A375 (cell line): ENCODE measurements at places on chromosomes 3 and 15. TPM values are rescaled to one million over a fixed set of nuclear protein-coding genes. Genes with fewer than 3 reads are reported as not detected.

Gene VGLL3
- 0.64 TPM in 2 replicates for total RNA-seq

Gene ABI3BP
- 0.98 and 2.6 TPM in 2 replicates for total RNA-seq

Gene SENP5
- 27.7 and 32.8 TPM in 2 replicates for total RNA-seq

Gene HDGFL3
- total RNA-seq = 49.9 and 90.2 TPM in 2 replicates

Gene ALDH1A3
- total RNA-seq = 1,774 and 2,025 TPM in 2 replicates

Gene CHRNA5
- 2.8 and 8.1 TPM in 2 replicates for total RNA-seq

Gene SEMA5B
- not detected in 2 replicates for total RNA-seq

Gene PYGO1
- total RNA-seq = 3.0 and 4.8 TPM in 2 replicates

Gene CTDSPL
- total RNA-seq = 7.0 and 7.5 TPM in 2 replicates

Gene CILP
- not detected in 2 replicates for total RNA-seq

Gene RAP2B
- total RNA-seq = 8.1 and 8.4 TPM in 2 replicates

Gene CHST2
- 1.2 and 1.6 TPM in 2 replicates for total RNA-seq

Gene ROBO2
- 1.4 and 2.7 TPM in 2 replicates for total RNA-seq

Gene SI
- total RNA-seq = not detected in 2 replicates

Gene PRR20G
- total RNA-seq = not detected in 2 replicates

Gene RETNLB
- not detected in 2 replicates for total RNA-seq

Gene NCK1
- total RNA-seq = 20.3 and 20.7 TPM in 2 replicates

Gene CTXN2
- not detected in 2 replicates for total RNA-seq

Gene AMIGO3
- 4.3 and 4.4 TPM in 2 replicates for total RNA-seq

Gene STAC
- total RNA-seq = 7.3 and 11.9 TPM in 2 replicates

Gene CHRM5
- not detected in 2 replicates for total RNA-seq

Gene PARP16
- total RNA-seq = 7.2 and 9.1 TPM in 2 replicates

Gene ANKRD63
- total RNA-seq = 0.34 and 0.37 TPM in 2 replicates

Gene GRM2
- total RNA-seq = 0.04 and 1.0 TPM in 2 replicates

Gene WDR93
- 0.05 TPM in 1 of 2 replicates, not detected in the other for total RNA-seq

Gene GOLGB1
- total RNA-seq = 36.6 and 38.9 TPM in 2 replicates

Gene RAB5A
- total RNA-seq = 39.0 and 44.7 TPM in 2 replicates

Gene EPHB3
- 5.0 and 6.7 TPM in 2 replicates for total RNA-seq

Gene SLC25A20
- 14.3 and 19.3 TPM in 2 replicates for total RNA-seq

Gene FBXO40
- total RNA-seq = not detected in 2 replicates

Gene APPL1
- 29.6 and 33.3 TPM in 2 replicates for total RNA-seq

Gene CCDC39
- not detected in 2 replicates for total RNA-seq

Gene OSBPL10
- total RNA-seq = 43.0 and 61.8 TPM in 2 replicates

Gene CNTN6
- total RNA-seq = 0.11 and 0.40 TPM in 2 replicates

Gene ZPLD1
- total RNA-seq = 0.21 TPM in 1 of 2 replicates, not detected in the other

Gene ST3GAL6
- 3.0 and 4.4 TPM in 2 replicates for total RNA-seq

Gene PDHB
- 309 and 330 TPM in 2 replicates for total RNA-seq

Gene SLC2A2
- total RNA-seq = not detected in 2 replicates

Gene C15orf62
- 0.49 and 0.88 TPM in 2 replicates for total RNA-seq
